ENCODE measurements at places on chromosomes 7 and 10.

- no peak for DNase-seq
Observed at GRCh38 chr10:70928140-70928539, 39.8 kb upstream of the PCBD1 start.

DNA sequence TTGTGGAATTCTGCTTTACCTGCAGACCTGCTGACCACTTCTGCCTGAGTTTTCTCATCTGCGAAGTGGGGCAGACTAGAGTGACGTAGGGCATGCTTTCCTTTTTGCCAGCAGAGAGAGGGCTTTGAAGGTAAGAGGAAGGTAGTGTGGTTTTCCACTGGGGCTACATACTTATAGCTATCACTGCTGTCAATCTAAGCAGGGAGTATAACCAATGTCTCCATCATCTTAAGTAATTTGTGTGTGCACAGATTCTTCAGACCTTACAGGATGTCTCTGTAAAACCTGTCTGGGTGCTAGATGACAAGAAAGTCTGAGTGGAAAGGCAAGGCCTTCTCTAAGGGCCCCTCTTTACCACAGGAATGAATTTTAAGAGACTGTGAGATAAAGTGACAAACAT lies 106.8 kb downstream of the RBM20 start:
- DNase-seq = no peak

DNA sequence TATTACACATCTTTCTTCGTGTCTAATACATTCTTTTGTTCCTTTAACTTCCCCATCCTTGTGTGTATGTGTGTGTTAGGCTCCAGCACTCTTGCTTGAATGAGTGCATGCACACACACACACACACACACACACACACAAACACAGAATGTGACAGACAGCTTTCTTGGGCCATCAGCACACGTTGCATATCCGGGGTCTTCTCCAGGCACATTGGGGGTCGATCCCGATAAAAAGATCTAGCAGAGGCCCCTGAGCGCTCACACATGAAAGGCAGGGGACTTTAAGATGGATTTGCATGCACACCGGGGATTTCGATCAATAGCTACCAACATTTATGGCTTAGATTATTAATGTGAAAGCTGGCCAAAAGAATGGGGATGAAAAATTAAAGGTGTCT lies 4.5 kb downstream of the SKIDA1 start:
- DNase-seq = no peak

DNA sequence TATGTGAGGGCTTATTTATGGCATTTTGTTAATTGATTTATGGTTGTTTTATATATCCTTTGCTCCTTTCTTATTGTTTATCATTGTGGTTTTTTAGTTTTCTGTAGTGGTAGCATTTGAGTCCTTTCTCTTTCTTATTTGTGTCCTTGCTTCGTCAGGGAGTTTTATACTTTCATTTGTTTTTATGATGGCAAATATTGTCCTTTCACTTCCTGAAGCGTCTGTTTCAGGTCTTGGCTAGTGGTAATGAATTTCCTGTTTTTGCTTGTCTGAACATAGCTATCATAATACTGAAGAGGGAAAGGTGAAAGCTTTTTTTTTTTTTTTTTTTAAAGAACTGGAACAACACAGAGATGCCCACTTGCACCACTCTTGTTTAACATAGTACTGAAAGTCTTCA lies 228.2 kb downstream of the ATRNL1 start:
- DNase-seq = no peak

- DNase-seq = no peak
Observed at GRCh38 chr10:72308320-72308987, 34.7 kb downstream of the DDIT4 start.

DNA sequence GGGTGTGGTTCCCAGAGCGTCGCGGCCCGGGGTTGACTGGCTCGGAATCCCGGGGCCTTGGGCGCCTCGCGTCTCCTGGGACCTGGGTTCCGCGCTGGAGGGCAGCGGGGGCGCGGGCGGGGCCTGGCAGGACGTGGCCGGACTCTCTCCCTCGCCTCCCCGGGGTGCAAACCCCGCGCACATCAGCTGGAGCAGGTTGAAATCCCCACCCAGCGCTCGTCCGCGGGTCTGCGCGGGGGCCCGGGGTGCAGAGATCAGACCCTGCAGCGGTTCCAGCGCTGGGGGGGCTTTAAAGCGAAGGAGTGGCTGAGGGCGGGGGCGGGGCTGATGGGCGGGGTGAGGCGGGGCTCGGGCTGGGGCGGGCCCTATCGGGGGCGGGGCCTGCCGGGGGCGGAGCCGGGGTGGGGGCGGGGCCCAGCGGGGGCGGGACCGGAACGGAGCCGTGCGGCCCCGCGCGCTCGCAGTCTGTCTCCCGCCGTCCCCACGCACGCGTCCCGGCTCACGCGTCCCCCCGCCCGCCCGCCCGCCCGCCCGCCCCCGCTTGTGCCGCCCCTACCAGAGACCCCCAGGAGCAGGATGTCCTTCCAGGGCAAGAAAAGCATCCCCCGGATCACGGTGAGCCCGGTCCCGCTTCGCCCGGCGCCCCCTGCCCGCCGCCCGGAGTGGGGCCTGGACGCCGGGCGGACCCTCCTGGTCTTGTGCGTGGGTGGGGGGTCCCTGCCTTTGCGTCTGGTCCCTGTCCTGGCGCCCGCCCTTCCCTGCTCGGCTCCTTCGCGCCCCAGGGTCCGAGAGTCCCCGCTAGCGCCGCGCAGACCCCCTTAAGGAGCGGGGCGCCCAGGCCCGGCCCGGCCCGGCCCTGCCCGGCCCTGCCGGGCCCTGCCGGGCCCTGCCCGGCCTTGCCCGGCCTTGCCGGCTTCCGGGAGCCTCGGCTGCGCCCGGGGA lies at the start of gene DPYSL4:
TSS of gene DPYSL4 (plus strand) at position 461 of the 942 bp plus-strand sequence. CDS start at position 577, 116 bp downstream.
- DNase-seq = peak; percentile 55

GRCh38 chr10:99325281-99325680 lies 3.9 kb upstream of the CNNM1 start:
- DNase-seq = no peak

DNA sequence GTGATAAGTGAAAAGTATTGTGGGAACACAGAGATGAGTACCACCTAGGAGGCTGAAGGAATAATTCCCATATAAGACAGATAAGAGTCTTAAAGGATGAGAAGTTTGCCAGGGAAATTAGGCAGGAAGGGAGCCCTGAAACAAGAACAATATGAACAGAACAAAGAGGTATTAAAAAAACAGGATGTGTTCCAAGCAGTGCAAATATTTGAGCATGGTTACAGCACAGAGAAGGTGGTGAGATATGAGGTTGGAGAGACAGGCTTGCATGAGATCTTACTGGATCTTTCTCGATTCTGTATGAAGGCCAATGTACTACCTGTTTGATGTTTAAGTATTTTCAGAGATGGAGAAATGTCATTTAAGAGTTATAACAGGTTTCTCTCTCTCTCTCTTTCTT lies 20.3 kb downstream of the TAC1 start:
- DNase-seq = no peak

GRCh38 chr7:46032942-46033341 lies 111.9 kb upstream of the IGFBP3 start:
- no peak for DNase-seq

DNA sequence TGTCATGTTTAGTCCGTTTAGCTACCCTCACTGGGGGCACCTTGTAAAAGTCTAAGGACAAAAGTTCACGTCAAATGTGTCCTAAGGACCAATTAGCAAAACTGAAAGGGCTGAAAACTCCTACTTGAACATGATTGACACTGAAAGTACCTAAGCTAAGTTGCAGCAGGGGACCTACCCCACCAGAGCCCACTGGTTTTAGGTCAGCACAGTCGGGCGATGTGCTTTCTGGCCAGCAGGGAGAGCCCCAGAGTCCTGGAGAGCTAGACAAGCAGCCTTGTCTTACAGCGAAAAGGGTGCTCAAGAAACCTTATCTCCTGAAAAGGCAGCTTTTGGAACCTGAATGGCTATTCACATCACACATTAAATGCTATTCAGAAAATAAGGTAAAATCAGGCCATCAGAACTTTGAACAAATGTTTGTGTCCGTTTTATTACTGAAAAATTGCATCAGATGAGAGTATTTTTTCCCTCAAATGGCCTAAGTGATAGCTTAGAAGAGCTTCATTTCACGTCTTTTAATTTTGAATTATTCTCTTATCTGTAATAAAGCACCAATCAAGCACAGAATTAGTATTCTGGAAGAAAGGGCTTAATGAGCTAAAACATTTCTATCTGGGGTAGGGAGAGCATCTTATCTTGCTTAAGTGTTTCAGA lies 52.2 kb upstream of the MKI67 start:
- peak; percentile 60 for DNase-seq

DNA sequence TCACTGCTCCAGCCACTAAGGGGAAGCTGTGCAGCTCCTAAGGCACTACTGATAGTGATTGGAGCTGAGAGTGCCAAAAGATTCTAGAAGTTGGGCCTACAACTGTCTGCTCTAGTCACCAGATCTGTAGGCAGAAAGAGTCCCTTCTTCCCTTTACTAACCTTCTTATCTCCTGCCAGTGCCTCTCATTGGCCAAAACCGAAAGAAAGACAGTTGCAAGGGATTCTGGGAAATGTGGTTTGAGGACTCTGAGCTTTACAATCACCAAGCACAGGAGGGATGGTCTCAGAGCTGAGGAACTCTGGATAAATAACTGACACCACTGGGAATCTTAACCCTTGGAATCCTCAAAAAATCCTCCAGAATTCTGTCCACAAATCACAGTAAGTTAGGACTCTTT lies 615.8 kb downstream of the CCSER2 start:
- peak; percentile 31 for DNase-seq

DNA sequence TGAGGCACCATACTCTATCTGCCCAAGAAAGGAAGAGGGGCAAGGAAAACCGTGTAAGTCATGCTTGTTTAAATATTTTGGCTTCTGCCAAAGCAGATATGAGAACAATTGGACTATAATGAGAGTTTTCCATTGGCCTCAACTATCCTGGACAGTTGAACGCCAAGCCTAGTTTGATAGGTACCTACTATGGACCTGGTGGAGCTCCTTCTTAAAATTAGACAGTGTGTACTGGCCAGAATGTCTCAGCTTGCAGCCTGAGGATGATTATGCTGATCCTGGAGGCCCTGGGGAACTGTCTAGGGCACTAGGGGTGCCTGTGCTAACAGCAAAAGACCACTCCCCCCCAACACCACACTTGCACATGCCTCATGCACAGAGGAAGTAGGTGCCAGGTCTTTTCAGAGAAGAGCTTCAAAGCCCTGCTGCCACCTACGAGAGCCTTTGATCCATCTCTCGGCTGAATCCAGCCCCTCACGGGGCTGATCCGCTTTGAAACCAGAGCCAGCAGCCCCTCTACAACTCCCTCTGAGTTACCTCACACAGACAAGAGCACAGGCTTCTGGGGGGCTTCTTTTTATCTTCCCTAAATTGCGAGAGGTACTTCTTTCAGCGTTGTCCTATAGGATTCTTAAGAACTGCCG lies 473.8 kb upstream of the GALNT17 start:
- no peak for DNase-seq

DNA sequence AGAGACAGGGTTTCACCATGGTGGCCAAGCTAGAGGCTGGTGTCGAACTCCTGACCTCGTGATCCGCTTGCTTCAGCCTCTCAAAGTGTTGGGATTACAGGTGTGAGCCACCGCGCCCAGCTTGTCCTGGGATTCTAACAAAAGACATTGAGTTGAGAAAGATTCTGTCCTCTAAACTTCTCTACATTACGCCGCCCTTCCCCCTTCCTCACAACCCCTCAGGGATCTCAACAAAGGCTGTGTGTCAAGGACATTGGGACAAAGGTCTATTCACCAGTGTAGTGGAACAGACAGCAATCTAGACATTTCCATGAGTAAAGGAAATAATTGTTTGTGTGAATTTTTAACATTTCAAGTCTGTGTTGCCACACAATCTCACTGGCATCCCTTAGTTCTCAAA lies 68.8 kb upstream of the KIF5B start:
- DNase-seq = no peak

DNA sequence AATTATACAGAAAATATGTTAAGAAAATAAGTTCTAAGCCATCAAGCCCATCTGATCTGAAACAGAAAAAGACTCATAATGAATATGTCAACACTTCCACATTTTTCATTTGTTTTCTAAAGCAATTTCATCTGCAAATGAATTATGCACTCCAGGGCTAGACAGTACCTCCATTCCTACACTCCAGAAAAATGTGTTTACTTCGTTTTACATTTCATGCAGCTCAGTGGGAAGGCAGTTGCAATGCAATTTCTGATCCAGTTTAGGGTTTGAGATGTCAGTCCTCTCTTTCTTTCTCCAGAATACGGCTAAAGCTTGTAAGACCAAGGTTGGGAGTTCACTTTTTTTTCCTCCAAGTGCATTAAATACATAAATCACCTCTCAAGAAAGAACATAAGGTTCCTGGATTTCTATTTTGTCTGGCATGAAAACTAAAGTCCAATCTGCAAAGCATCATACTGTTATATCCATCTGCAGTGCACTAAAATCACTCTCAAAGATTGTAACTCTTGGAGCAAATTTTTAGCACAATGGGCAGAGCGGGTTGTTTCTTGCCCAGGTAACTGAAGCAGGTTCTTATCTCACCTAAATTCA lies 348.8 kb upstream of the C7orf33 start:
- DNase-seq = no peak

DNA sequence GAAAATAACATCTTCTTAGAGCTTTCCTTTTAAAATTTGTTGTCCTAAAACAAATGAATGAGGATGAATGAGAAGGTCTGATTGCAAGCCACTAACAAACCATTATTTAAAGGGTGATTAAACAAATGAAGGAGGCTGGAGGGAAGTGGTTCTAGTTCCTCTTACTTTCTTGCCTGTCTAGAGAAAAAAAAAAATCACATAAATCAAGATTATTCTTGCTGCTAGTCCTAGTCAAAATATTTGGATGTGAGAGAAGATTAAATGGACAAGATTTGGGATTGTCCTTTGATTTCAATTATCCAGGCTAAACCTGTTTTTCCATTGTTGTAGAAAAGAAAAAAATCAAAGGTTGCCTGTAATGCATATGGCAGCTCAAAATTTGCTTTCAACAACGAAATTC lies 3.3 kb downstream of the SKAP2 start:
- DNase-seq = no peak

DNA sequence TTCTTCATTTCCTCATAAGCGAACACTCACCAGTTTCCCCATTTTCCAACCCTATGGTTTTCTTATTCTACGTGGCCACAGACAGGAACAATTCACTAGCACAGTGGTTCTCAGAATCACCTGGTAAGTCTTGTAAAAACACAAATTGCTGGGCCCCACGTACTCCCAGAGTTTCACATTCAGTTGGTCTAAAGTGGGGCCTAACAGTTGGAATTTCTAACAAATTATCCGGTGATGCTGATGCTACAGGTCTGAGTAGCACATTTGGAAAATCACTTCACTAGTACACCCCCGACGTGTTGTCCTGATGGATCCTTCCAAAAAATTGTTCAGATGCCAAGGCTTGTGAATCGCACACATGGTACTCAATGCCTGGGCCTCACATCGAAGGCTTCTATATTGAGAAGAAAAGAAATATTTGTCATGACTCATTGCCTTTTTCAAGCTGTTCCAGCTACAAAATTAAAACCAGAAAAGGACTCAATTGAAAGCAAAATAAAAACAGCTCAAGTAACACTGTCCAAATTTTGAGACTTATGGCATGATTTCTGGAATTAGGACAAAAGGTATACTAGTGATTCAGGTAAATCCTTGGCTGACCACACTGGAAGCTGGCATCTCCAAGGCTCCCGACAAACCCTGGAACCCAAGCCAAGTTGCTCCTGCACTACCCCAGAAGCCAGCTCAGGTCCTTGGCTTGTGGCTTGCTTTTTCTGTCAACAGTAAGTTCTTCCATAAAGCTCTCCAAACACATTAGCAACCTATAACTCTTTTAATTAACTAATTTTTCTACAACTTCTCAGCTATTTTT lies 12.9 kb upstream of the VIM start:
- DNase-seq = no peak
